ENCODE measurements at places on chromosomes 7 and 10. TPM values are rescaled to one million over a fixed set of nuclear protein-coding genes. Genes with fewer than 3 reads are reported as not detected.

GRCh38 chr7:158760936-158761335, 56.3 kb upstream of the NCAPG2 start:
- no peak for DNase-seq
- H3K36me3 ChIP-seq: peaks cover 7% of the 10 kb centered on the region
- H3K4me3 ChIP-seq: no peak overlapping the region
- H3K4me1 ChIP-seq: no peaks in the 10 kb centered on the region
- no peak overlapping the region for H3K27ac ChIP-seq
- H3K27me3 ChIP-seq: no peaks in the 10 kb centered on the region

The MRPL32 gene
- total RNA-seq: 66.0 TPM

The HOXA9 gene
- total RNA-seq: not detected

The C10orf67 gene
- not detected for total RNA-seq

The NODAL gene
- 0.11 TPM for total RNA-seq

The TUBB8 gene
- total RNA-seq: not detected

Data from GM12878 (cell line).